ENCODE measurements at places on chromosomes 2 and 18.

GRCh38 chr2:234491897-234492296 is 5.0 kb downstream of the ARL4C start:
- DNase-seq, result no peak

DNA sequence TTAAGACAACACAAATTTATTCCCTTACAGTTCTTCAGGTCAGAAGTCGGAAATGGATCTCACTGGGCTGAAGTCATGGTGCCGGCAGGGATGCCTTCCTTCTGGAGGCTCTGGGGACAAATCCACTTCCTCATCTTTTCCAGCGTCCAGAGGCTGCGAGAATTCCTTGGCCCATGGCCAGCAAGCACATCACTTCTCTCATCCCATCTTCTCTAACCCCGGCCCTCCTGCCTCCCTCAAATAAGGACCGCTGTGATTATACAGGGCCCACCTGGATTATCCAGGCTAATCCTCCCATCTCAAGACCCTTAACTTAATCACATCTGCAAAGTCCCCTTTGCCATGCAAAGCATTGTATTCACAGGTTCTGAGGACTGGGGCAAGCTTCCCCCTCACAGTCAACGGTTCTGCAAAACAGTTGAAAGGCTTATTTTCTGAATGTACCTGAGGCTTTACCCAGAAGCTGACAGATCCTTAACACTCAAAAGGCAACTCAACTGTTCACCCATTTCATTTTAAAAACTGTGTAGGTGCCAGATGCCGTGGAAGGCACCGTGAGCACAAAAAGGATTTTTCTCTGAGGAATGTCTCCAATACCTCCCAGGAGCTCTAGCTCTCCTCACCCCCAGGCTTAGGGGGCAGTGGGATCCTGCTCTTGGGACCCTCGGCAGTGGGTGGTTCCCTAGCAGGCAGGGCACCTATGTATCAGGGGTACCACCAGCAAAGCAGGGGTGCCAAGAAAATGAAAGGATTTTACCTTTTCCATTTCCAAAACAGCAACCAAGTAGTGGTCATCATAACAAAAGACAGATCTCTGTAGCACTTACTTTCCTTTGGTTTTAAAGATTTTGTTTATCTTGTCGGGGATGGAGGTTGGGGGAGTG is 84.0 kb downstream of the KCTD1 start:
- no peak for DNase-seq

GRCh38 chr2:68977453-68977852 is 3.0 kb downstream of the GKN1 start:
- no peak for DNase-seq

DNA sequence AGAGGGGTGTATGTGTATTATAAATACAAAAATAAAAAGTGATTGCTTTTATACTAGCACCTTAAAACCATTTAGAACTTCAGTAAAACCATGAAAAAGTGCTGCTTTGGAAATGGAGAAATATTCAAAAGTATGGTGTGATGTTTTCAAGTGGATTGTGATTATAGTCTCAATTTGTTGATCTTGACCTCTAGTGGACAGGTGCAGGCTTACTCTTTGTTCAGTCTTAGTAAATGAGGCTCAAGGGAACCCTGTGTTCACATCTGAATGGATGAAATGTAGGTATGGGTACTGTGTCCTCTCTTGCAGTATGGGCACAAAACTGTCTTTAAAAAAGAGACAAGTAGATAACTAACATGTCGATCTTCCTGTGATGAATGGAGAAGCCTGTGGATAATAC is 145.8 kb downstream of the MCFD2 start:
- DNase-seq, result no peak

DNA sequence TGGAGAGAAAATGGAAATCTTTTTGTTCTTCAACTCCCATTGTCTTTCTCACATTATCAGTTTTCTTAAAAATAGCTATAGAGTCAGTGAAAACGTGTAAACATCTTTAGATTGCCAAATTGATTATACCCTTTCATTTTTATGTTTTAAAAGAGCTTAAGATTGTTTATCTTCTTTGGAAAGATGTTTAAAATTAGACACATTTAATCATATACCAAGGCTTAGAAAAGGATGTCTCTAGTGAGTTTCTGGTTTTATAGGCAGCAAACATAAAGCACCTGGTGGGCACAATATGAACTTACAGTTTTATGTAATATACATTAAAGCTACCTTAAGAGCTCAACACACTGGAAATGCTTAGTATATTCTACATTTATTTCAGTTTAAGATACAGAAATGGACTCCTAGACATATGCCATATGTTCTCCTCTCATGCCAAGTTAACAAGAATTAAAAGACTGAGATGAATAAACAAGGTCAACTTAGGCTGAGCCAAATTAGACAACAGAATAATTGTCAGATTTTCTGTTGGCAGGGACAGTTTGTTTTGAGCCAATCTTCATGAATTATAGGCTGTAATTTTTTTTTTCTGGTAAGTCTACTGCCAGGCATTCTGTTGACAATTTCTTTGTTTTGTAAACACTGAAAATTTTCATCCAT is 112.7 kb downstream of the OTX1 start:
- no peak for DNase-seq

GRCh38 chr2:236879416-236879963 is 206.2 kb upstream of the COPS8 start:
- DNase-seq, result no peak

GRCh38 chr2:34003795-34004194 is 404.7 kb upstream of the FAM98A start:
- DNase-seq, result no peak

GRCh38 chr2:78778756-78779510 is 246.6 kb upstream of the REG3G start:
- DNase-seq, result no peak

- DNase-seq, result no peak
Measured at GRCh38 chr18:78571831-78572347, 407.7 kb upstream of the SALL3 start.

GRCh38 chr18:5430131-5430530 is 113.7 kb downstream of the EPB41L3 start:
- no peak for DNase-seq

- DNase-seq, result no peak
Measured at GRCh38 chr2:39623917-39624316, 41.8 kb upstream of the TMEM178A start.

GRCh38 chr2:179235463-179236108 is 29.0 kb downstream of the SESTD1 start:
- DNase-seq, result no peak

GRCh38 chr2:192146069-192147015 is 48.4 kb downstream of the TMEFF2 start:
- no peak for DNase-seq

DNA sequence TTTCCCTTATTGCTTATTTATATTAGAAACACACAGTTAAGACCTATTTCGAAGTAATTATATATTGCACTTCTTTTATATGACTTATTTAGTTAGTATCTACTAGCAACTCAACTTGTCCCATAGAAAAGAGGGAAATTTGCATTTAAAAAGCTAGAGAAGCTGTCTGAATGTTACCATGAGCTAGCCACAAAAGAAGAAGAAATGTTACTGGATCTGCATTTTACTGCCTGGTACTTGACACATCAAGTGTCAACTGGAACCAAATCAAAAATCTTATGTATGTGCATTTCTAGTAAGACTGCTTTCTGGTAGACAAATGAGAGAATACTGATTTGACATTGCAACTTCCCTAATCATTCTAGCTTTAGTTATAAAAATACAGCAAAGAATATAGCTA is 424.6 kb upstream of the VRK2 start:
- no peak for DNase-seq

DNA sequence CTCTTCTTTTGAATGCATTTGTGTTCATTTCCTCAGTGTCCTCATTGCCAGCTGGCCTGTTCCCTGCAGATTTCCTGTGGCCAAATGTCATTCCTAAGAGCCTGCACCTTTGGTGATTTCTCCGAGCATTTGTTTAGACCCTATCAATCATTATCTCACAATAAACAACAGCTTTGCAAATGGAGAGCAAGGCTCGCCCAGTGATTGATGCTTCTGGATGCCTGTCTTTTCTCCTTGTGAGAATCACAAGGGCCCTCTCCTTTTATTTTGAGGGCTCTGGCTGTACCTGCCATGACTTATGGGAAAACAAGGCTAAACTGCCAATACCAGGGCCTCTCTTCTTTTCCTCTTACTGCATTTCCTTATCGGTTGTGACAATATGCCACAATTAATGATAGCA is 1454.4 kb upstream of the CELF4 start:
- no peak for DNase-seq

DNA sequence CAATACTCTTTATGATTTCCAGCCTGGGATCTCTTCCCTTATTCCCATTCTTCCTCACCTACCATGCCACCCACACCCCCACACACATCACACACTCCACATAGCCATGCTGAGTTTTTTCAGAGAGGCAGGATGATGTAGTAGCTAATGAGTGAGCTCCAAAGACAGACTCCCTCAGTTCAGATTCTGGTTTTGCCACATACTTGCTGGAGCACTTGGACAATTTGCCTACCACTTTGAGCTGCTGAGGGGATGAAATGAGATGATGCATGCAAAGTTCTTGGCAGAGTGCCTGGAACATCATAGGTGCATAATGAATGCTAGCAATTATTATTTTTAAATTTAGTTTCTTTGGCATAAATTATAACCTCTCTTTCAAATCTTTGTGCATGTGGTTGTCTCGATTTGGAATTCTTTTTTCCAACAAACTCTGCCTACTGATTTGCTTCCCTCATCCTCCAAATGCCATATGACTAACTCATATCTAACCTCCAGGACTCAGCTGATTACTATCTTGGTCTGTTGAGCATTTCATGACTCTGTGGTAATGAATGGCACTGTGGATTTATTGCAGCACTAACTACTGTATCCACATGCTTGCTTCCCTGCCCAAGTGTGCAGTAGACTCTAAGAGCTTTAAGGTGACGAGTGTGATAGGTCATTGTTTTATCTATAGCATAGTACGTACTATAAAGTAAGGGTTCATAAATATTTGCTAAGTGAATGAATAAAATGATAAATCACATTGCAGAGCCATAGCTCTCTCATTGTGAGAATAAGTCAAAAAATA is 99.1 kb downstream of the TACR1 start:
- no peak for DNase-seq

Measured in left renal cortex interstitium (tissue), 4 donors.